ENCODE measurements at places on chromosomes 7 and 10.

DNA sequence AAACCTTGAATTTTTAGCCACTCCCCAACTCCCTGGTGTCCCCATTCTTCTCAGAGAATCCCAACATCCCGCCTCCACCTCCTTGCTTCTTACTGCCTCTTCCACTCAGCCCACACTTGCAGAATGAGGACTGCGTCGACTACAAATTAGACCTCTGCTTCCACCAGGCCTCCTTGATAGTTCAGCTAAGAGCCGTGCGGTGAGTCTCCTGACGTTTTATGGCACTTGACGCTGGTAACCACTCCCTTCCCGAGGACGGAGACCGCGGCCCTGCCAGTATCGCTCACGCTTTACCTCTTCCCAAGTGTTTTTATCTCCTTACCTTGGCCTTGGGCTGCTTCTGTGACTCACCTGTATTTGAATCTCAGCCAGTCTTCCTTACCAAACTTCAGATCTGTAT is 31.1 kb downstream of the RBM17 start:
- DNase-seq = no peak

GRCh38 chr10:121680879-121681655 is 82.8 kb upstream of the FGFR2 start:
- DNase-seq = no peak

DNA sequence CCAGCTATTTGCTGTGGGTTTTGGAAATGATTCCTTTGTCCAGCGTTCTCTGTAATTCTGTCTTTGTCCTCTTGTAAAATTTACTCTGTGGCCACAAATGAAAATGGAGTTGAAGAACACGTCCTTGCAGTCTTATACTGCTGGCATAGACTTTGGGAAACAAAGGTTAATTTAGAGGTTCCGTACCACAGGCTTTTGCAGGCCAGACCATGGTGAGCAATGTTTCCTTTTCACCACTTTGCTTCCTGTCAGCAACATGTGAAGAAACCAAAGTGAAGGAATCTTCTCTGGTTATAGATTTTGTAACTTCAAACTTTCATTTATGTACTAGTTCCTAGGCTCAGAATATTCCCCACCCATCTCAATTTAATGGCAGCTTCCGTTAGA is 488.5 kb downstream of the MDFIC start:
- no peak for DNase-seq

DNA sequence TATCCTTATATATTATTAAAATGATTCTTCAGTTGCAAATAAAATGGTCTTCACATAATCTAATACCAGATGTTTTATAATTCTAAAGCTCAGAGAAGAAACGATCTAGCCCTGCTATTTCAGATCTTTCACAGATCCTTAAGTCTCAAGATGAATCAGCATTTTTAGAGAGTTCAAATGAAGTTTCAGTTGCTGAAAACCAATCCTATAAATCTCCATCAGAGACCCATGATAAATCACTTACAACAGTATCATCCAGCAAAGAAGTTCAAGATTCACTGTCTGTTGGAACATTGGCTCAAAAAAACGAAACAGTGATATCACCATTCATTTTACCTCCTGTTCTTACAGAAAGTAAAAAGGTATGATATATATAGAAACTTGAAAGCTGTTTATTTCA is 137.0 kb downstream of the CCDC7 start:
- DNase-seq = no peak

- no peak for DNase-seq
Observed at GRCh38 chr10:104327745-104328645, 10.3 kb downstream of the ITPRIP start.

- no peak for DNase-seq
Observed at GRCh38 chr7:139943401-139943800, 114.3 kb downstream of the TBXAS1 start.

GRCh38 chr10:33335801-33336581 is 1.5 kb upstream of the NRP1 start:
- no peak for DNase-seq

- DNase-seq = no peak
Observed at GRCh38 chr7:31186202-31186601, 134.1 kb downstream of the ADCYAP1R1 start.

DNA sequence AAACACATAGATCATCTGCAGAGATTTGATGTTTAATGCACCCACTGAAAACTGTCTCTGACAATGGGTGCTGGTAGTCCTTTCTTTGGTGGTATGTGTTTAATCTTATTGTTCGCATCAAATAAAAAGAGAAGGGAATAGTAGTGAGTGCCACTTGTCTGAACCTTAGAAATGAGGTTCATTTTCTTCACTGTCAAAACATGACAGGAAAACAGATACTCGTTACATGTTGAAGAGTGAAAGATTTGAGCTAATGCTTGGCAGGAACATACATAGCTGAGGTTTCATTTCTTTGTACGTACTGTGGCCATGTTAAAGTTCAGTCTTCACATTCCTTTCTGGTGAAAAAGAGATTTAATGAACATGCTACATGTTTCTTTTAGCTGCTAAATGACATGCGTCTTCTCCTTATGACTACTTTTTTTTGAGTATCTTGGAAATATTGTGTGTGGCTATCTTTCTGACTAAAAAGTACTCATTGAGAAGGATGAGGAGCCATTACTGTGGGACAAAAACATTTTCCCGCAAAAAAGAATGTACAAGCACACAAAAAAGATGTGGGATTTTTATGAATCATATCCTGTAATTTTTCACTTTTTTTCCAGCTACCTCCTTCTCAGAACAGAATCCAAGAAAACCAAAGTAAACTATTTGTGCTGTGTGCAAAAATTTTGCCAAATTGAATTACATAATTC is 108.0 kb downstream of the TWIST1 start:
- DNase-seq = no peak

- DNase-seq = peak; percentile 57
Observed at GRCh38 chr10:132514821-132515520, 22.6 kb upstream of the INPP5A start.

DNA sequence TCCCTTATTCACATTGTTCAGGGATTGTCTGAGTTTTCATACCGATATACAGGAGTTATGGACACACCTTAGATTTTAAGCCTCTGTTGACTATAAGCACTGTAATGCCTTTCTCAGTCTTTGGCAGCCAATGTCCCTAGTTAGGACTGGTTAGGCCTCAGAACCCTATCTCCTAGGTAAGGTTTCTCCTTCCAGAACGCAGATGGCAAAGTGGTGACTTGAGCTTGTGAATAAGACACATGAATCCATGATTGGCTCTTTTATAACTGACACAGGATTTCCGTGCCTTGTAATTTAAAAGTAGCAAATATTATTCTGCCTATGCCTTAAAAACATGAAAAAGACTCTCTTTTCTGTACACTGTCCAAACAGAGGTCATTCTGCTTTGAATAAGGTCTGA is 12.5 kb upstream of the RNF148 start:
- no peak for DNase-seq

- DNase-seq = no peak
Observed at GRCh38 chr7:135260930-135261721, 27.5 kb downstream of the STRA8 start.

- no peak for DNase-seq
Observed at GRCh38 chr10:83310688-83311087, 828.6 kb upstream of the GHITM start.

DNA sequence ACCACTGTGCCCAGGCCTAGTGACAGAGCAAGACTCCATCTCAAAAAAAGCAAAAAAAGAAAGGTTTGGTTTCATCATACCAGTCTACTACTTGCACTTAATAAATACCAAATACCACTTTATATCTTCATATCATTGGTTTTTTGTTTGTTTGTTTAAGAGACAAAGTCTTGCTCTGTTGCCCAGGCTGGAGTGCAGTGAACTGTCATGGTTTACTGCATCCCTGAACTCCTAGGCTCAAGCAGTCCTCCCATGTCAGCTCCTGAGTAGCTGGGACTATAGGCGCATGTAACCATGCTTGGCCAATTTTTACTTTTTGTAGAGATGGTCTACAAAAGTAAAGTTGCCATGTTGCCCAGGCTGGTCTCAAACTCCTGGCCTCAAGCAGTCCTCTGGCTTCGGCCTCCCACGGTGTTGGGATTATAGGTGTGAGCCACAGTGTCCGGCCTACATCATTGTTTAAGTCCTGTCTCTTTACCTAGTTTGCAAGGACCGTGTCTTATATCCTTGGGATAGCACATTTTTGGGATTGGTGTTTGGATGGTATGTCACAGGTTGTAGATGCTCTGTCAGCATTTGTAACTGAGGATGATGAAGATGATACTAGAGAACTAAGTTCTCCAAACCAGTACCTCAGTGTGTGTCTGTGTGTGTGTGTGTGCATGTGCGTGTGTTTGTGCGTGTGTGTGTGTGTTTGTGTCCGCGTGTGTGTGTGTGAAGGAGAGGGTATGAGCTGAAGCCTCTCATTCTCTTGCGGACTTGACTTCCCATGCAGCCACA is 9.3 kb downstream of the LMTK2 start:
- no peak for DNase-seq

DNA sequence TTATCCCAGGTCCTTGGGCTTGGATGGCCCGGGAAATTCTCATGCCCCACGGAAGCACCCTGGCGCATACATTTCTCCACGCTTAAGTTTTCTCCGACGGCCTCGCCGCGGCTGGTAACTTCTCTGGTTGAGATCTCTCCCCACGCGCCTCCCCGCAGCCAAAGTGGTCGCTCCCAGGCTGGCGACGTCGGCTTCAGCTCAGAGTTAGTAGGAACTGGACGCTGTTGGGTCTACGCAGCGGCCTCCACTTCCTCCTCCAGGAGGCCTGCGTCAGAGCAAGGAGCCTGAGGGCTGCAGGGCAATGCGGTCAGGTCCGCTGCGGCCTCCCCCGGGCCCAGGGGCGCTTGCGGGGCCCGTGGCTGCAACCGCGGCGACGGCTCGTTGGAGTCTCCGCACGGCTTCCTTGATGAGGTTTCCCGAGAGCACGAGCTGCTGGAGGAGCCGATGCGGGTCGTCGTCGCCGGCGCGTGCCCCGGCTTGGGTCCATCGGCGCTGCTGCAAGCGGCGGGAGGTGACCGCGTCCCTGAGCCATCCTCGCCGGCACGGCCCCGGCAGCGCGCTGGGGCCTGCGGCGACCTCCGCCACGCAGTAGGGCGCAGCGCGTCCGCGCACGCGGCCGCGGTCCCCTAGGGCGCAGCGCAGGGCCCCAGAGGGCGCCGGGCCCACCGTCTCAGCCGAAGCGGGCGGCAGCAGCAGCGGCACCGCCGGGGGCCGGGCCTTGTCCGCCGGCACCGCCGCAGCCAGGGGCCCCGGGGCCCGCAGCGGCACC is 744 bp downstream of the FRAT2 start:
- DNase-seq = peak; percentile 20
